Activated CD8-positive, alpha-beta memory T cell treated with anti-CD3 and anti-CD28 coated beads, Interleukin-2, amount 50 U/mL, for 48 hours (primary cell): ENCODE measurements at places on chromosomes 6 and 20.

DNA sequence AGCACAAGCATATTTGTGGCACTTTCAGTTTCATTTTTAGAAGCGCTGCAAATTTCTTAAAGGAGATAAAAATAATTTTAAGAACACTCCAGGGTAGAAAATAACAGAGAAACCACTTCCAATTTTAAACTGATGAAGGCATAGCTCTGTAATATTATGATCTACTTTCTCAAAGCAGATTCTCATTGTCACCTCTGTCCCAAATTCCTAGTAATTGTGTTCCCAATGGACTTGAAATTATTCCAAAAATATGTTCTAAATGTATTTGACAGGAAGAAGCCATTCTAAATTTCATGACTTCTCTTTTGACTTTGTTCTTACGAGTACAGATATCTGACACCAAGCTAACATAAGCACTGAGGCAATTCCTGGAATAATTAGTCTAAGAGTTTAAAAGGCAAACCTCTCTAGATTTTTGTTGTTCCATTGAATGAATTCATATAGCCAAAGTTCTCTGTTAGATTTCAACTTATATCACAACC is 140.2 kb upstream of the CARMIL1 start:
- no peak for DNase-seq

GRCh38 chr6:160450849-160451248 is 102.7 kb downstream of the SLC22A3 start:
- DNase-seq, result no peak

GRCh38 chr20:37644605-37645004 is 49.2 kb upstream of the CTNNBL1 start:
- no peak for DNase-seq

DNA sequence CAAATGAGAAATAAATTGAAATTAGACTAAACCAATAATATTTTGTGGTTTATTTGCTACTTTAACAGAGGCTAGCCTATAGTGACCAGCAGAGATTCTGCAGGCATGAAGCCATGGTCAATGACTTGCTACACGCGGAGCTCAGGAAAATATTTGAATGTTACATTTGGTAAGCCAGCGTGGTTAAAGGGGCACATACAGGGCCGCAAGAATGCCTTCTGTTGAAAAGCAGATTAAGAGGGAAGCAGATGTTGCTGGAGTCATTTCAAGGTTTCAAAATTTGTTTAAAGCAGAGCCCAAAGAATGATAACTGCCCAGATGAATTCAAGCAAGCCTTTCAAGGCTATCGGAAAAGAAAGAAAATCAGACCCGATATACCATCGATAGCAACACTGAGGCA is 294.3 kb upstream of the MAN1A1 start:
- no peak for DNase-seq

DNA sequence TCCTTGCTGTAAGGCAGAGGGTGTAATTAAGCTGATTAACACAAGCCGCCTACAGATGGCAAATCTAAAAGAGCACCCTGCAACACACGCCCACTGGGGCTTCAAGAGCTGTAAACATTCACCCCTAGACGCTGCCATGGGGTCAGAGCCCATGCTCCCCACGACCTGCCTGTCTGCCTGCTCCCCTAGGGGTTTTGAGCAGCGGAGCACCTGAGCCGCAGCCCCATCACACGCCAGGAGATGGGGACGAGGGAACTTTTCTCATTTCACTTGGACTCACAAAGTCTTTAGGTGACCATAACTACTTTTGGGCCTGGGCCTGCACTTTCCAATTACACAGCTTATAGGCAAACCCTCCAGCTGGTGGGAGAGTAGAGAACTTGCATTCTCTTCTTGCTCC is 99.0 kb upstream of the SOX4 start:
- DNase-seq, result no peak

- DNase-seq, result no peak
These were observed 25.8 kb upstream of the RNGTT start for GRCh38 chr6:88989215-88989614.

GRCh38 chr6:109713097-109713496 is 22.0 kb downstream of the FIG4 start:
- DNase-seq, result no peak

- DNase-seq, result no peak
These were observed 602 bp upstream of the HLA-DPB1 start for GRCh38 chr6:33075208-33075567.

DNA sequence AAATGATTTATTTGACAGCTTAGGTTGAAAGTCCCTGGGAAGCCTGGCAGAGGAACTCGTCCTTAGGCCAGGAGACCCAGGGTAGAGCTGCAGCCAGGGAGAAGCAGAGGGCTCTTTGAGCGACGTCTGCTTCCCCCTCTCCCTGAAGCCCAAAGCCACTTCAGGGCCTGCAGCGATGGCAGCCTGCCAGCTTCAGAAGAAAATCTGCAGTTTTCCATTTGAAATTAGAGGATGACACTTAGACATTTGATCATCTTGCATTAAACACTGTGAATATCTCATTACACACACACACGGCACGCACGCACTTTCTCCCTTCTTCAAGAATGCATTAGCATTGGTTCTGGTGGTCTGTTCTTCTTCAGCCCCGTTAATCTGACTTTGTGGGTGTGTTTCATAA is 96.5 kb downstream of the PLEKHG1 start:
- no peak for DNase-seq

- no peak for DNase-seq
These were observed 70.4 kb upstream of the BLCAP start for GRCh38 chr20:37598100-37598543.

- DNase-seq, result no peak
These were observed 71.2 kb downstream of the LY86 start for GRCh38 chr6:6659600-6660327.
